ENCODE measurements at places on chromosomes 16 and 17.

DNA sequence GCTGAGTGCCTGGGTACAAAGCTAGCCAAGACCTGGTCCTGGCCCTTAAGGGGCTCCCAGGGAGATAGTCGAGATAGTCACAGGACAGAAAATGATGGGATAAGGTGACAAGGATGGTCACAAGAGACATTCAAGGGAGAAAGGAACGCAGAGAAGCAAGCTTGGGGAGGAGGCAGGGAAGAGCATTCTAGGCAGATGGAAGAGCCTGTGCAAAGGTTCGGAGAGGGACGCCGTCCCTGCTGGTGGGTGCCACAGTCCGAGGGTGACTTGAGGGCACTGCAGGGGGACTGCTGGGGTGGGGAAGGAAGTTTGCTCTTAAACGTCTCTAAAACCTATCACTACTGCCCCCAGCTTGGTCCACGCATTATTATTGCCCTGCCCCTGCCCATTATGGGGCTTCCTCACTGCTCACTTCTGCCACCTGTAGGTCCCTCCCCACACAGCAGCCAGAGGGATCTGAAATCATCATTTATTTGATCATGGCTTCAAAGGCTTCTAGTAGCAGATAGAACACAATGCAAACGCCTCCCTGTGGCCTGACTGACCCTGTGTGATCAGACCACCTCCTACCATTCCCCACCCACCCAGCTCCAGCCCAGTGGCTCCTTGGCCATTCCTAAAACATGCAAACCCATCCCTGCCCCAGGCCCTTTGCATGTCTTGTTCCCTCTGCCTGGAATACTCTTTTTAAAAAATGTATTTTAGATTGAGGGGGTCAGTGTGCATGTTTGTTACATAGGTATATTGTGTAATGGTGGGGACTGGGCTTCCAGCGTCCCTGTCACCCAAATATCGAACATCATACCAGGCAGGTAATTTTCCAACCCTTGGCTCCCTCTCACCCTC lies 60.3 kb downstream of the RMI2 start:
- peak; percentile 43 for DNase-seq

GRCh38 chr17:41785859-41786226 lies 668 bp downstream of the JUP start:
- DNase-seq: no peak

GRCh38 chr17:57834146-57834741 lies 15.6 kb downstream of the MRPS23 start:
- no peak for DNase-seq

DNA sequence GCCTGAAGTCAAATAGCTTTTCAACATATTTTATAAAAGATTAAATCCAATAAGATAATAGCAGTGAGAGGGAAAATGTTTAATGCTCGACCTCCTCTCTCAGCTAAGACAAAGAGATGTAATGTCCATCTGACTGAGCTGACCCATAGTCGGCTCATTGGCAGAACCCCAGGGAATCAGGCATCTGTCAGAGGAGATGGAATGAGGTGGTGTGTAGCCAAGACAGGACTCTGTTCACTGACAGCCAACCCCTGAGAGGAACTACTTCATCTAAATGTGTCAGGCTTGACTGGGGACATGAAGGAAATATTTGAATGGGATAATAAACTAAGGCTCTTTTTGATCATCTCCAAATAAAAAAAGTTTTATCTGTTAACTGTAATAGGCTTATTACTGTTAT lies 188.0 kb downstream of the CDH11 start:
- DNase-seq: no peak

DNA sequence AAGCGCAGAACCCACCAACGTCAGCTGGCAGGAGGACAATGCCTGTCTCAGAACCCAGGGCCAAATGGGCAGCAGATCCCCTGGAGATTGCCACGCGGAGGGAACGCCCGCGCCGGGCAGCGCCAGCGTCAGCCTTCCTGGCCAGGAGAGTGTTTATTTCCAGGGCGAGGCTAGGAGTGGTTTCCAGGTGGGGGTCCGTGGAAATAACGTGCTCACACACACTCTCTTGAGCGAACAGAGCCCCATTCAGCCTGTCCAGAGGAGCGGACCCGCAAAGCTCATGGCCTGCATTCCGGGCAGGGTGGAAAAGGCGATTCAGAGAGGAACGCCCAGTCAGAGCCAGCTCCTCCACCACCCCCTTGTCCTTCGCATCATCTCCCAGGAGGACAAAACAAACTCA lies 40.3 kb downstream of the SDK2 start:
- no peak for DNase-seq

GRCh38 chr17:61122326-61122913 lies 277.2 kb upstream of the TBX2 start:
- no peak for DNase-seq

- no peak for DNase-seq
Measured at GRCh38 chr17:49910094-49910857, 58.7 kb upstream of the DLX4 start.

DNA sequence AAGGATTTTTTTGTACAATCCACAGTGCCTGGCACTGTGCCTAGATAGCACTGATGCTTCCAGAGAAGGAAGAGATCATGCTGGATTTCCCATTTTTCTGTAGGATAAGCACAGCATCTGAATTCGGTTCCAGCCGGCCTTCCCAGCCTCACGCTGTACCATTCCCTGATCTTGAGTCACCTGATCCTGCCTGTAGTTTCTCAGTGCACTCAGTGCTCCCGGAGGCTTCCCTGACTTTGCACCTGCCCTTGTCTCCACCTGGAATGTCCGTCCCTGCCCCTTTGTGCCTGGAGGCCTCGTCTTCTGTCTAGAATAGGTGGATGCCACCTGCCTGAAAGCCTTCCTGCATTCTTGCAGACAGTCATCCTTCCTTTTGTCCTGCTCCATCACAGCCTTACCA lies 179.9 kb downstream of the CCDC182 start:
- DNase-seq: no peak

DNA sequence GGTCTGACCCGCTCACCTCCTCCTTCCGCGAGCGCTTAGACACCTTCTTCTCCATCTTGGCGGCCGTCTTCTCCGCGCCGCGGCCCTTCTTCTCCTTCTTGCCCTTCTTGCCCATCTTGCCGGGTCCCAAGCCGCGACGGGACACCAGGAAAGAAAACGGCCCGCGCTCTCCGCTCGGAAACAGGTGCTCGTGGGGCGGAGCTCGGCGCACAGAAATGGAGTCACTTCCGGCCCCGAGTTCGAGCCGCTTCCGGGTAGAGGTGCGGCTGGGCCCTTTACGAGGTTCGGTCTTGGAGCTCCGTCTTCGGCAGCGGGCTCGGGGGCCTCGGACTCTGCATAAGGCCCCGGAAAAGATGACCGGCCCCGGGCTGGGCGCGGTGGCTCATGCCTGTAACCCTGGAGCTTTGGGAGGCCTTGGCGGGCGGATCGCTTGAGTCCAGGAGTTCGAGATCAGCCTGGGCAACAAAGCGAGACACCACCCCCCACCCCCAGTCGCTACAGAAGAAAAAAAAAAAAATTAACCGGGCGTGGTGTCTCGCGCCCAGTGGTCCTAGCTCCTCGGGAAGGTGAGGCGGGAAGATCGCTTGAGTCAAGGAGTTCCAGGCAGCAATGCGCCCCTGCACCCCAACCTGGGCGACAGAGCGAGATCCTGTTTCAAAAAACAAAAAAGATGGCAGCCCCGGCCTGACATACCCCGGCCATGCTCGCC lies at the start of gene KLHDC4:
Gene KLHDC4 (minus strand): TSS at position 211 of the 709 bp plus-strand sequence. CDS start 96 bp downstream, at position 115.
- DNase-seq: peak; percentile 69

GRCh38 chr17:39156491-39156890 lies 5.1 kb upstream of the PLXDC1 start:
- no peak for DNase-seq

GRCh38 chr16:84186685-84187437 lies at the start of gene TAF1C:
TAF1C (minus strand) TSS chr16:84187057; CDS start chr16:84184988, 2,069 bp downstream.
- DNase-seq: peak; percentile 79

DNA sequence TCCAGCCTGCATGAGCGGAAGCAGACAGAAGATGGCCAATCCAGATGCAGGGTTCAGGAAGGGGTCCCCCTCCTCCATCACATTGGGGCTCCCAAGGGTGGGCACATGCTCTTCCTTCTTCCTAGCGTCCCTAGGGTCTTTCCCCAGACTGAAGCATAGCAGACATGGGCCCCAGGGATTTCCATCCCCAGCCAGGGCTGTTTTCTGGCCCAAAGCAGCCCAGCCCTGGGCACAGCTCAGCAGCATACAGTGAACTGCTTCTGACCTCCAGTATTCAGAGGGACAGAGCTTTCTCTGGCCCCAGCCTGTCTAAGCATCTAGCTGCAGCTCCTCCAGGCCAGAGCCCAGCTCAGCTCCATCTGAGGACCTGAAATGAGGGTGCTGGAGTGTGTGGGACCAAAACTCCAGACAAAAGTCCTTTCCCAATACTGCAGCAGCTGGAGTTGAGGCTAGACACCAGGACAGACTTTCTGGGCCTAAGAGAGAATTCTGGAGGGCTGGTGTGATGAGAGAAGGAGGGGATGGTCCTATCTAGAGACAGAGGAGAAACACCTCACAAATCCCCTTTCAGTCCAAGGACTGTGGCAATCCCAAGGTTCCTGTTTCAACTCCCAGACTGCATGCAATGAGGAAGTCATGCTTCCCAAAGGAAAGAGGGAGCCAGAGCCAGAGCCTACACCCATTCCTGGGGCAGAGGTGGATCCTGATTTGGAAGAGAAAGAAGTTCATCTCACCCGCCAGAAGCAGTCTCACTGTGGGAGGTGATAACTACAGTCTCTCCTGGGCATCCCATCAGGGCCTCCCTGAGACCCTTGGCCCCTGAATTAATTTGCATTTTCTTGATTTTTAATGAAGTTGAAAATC lies 4.5 kb upstream of the FOXN1 start:
- DNase-seq: no peak

DNA sequence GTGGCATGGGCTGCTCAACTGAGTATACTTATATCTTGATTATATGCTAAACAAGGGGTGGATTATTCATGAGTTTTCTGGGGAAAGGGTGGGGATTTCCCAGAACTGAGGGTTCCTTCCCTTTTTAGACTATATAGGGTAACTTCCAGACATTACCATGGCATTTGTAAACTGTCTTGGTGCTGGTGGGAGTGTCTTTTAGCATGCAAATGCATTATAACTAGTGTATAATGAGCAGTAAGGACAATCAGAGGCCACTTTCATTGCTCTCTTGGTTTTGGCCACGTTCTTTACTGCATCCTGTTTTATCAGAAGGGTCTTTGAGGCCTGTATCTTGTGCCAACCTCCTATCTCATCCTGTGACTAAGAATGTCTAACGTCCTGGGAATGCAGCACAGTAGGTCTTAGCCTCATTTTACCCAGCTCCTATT lies 12.0 kb downstream of the PRR11 start:
- no peak for DNase-seq

DNA sequence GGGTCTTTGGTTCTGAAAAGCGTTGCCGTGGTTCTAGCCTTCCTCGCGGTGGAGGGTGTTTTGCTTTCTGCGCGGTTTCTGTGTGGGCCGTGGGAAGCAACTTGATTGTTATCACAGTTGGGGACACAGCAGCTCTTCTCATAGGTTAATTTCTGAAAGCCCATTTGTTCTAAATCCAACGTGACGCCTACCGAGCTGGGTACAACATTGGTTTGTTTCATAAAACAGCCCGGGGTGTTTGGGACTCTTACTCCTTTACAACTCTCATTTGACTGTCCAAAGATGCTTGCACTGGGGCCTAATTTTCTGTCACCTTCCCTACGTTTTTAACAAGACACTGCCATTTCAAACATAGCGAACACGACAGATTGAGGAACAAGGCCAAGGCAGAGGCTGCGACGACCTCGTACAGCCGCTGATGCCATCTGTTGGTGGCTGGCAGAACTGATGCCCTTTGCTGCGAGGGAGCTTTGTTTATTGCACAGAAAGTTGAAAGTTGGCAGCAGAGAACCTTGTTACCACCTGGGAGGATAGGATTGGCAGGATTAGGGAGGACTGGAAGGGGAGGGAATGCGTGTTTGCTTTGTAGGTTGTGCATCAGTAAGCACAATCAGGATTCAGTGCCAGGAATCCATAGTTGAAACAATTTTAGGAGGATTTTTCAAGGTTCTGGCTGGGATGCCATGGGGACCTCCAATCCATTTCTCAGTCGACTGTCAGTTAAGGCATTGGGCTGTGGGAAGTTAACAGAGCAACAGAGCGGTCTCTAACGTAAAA lies 98.3 kb downstream of the PITPNC1 start:
- DNase-seq: peak; percentile 72

GRCh38 chr16:56525236-56525635 lies 5.4 kb upstream of the BBS2 start:
- no peak for DNase-seq

DNA sequence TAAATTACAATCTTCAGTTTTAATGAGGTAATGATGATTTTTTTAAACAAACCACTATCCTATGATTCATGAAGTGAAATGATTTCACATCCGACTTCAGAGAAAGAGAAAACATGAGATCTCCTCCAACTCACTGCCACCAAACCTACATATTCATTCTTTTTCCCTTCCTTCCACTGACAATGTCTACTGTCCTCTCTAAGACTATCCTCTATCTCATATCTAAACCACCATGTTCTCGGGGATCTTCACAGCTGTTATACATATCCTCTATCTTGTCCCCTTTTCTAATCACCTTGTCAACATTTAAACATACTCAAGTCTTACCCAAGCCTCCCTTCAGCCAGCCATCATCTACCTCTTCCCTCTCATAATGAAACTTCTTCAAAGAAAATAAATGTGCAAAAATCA lies 53.5 kb downstream of the SMURF2 start:
- no peak for DNase-seq

GRCh38 chr16:14187517-14188338 lies 116.6 kb downstream of the MRTFB start:
- DNase-seq: no peak

DNA sequence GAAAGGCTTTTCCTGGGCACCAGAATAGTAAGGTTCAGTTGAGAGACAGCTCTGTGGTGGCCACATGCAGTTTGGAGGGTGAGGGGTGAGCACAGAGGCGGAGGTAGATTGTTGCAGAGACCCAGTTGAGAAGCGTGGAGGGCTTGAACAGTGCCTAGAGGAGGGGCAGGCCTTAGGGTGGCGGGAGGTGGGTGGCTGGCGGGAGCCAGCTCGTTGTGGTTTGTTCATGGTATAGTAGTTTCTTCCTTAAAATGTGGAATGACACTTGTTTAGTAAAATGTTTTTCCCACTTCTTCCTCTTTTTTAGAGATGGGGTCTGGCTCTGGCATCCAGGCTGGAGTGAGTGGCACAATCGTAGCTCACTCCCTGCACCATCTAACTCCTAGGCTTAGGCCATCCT lies 14.2 kb downstream of the USP10 start:
- DNase-seq: no peak

GRCh38 chr17:56808503-56808902 lies 25.2 kb downstream of the C17orf67 start:
- DNase-seq: no peak

DNA sequence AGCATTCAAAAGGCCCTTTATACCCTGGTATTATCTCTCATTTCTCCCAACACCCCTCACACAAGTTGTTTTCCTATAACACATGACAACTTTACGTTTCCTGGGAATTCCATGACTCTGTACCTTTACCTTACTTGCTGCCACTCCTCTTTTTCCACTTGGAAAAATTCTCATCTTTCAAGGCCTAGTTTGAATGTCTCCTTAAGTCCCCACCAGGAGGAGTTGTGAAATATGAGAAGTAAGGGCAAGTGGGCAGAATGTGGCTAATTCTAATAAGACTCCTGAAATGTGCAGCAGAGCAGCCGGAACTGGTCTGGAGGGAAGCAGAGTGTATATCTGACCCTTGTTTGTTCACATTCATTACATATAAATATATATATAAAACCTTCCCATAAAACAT lies 39.7 kb downstream of the BRCA1 start:
- no peak for DNase-seq

Data from activated CD4-positive, CD25-positive, alpha-beta regulatory T cell (primary cell).